Stimulated activated effector memory CD8-positive, alpha-beta T cell treated with anti-CD3 and anti-CD28 coated beads, Interleukin-12 subunit alpha, Interleukin-12 subunit beta, amount 100 ng/mL, for 72 hours (primary cell): ENCODE measurements at places on chromosomes 12 and 14.

DNA sequence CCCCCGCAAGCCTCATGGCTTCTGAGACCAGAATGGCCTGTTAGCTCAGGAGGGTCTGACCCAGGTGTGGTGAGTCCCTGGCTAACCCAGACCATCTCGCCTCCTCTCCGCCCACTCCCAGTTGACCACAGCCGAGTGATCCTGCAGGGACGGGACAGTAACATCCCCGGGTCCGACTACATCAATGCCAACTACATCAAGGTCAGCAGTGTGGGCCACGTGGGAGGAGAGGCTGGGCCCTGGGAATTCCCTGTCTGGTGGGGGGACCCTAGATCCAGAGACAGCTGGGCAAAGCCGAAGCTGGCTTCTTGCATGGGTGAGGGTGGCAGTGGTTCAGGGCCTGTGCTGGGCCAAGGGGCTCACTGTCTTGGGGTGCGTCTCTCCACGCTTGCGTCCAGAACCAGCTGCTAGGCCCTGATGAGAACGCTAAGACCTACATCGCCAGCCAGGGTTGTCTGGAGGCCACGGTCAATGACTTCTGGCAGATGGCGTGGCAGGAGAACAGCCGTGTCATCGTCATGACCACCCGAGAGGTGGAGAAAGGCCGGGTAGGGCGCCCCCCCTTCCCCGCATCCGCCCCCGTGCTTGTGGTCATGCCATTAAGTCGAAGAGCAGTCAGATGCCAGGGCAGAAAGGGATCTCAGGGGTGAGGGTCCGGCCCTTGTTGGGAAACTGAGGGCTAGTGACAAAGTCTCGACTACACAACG is 5.0 kb downstream of the PTPN6 start:
- peak; percentile 69 for DNase-seq

DNA sequence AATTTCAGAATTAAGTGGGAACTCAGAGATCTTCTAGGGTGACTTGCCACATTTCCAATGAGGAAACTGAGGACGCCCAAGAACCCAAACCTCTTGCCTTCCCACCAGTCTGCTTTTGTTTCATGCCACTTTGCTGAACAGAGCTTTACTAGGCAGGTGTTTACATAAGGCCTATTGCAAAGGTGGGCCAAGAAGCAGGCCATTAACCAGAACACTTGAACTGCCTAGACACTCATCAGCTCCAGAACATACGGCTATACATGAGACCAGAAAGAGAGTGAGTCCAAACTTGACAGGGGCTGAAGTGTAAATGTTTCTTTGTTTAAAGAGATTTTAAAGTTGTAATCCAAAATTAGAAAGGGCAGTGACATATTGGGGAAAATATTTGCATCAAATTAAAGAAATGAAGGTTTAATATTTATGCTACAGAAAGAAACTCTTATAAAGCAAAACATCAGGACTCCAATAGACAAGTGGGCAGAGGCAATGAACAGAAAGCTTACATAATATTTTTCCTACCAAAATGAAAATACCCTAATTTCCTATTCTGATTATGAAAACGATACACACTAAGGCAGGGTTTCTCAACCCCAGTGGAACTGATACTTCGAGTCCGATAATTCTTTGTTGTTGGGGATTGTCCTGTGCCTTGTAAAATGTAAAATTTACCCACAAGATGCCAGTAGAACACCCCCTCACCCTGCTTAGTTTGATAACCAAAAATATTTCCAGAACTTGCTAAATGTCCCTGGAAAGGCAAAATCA is 11.7 kb downstream of the BATF start:
- DNase-seq, result no peak

- no peak for DNase-seq
Measured at GRCh38 chr14:96989306-96989705, 192.1 kb downstream of the VRK1 start.

DNA sequence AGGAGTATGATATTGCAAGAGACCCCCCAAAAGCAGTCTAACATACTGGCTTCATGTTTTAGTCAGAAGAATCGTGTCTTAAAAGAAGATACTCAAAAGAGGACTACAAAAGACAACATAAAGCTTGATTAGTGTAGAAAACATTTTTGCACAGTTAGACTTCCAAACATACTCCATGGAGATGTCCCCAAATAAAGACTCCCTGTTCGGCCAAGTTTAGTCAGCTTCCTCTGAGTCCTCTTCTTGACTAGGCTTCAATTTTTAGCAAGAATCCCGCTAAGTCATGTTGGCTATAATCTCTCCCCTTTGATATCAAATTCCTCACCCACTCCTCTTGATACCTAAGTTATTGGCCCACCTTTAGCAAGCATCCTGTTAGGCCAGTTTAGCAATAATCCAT is 298.0 kb downstream of the RMST start:
- DNase-seq, result no peak

DNA sequence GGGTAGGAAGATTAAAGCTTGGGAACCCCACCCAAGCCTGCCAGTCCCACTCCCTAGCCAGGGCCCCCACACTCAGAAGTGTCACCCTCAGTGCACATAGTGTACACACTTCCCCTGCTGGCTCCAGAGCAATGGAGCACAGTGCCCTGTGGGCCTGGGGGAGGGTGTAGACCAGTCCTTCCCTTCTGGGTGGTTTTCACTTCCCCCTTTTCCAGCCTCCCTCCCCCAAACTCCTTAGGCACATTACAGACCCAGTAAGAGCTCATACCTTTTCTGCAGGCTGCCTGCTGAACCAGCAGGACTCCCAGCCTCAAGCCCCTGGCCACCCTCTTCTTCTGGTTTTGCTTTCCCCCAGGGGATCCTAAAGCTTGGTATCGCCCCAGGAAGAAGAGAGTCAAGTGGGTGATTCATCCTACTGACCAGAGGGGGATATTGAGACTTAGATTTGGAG is at the start of gene ZNF385A:
Gene ZNF385A, minus strand, starts transcription at position 143 of the 451 bp plus-strand sequence. CDS start 219 bp downstream, outside the sequence.
- DNase-seq, result no peak

DNA sequence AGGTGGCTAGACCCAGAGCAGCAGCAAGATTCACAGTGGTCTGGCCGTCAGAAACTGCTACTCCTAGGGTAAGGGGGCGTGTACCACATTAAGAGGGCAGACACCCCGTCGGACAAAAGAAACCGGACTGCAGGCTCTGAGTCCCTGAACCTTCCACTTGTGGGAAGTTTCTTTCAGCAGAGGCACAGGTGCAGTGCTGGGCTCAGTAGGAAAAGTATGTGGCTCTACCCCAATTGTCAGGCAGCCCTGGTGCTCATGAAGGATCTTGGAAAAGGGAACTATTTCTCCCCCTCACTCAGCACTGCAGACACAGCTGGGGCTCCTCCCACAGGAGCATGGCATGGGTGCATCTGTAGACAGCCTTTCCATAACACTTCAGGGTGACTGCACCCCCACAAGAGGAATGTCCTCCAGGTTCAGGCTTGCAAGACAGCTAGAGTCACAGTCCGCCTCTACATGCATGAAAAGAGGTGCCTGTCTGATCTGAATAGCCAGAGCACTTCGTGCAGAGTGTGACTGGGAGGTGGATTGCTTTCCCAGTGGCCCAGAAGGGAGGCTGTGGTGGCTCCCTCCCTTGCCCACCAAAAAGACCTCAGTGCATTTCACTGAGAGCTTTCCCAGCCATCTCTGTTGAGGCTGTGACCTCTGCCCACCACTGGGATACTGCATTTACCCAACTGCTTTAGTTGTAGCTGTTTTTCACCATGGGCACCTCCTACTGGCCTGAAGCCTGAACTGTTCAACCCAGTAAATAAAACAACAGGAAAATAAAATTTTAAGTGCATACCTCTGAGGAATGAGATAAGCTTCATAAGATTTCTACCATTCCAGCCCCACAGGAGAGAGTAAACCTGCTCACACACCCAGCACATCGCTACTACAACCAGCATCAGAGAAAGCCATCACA is 14.2 kb downstream of the CEP128 start:
- no peak for DNase-seq

GRCh38 chr12:42298887-42299286 is 27.0 kb downstream of the ZCRB1 start:
- DNase-seq, result no peak

DNA sequence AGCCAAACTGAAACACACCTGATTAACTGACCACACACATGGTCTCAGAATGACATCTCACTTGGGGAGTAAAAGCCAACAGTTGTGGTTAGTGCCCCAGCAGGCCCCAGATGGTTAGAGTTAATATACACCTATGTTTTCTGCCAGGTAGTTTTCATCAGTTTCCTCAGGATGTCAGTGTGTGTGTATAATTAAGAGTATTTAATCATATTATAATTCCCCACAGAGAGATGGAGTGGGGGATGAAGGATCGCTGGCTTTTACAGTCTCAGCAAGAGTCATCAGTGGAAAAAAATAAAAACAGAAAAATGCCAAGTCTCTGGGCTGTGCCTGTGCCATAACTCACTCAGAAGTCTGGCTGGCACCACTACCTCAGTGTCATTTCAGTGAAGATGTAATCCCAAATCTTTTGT is 412.5 kb downstream of the ZFP36L1 start:
- no peak for DNase-seq

DNA sequence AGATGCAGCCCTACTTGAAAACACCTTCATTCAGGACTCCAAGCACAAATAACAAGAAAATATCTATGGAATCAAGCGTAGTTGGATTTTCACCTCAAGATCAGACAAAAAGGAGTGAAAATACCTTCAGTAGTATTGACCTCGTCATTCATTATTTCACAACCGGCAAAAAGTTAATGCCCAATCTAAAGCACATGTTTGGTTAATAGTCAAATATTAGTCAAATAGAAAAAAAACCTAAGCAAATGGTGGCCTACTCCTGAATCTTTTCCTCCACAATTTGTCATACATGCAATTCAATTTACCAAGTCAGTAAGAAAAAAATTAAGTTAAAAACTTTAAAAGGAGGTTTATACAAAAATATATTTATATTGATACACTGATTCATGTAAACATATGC is 50.0 kb downstream of the SLC38A4 start:
- no peak for DNase-seq

GRCh38 chr12:108933949-108934348 is 54.1 kb downstream of the DAO start:
- DNase-seq, result no peak

DNA sequence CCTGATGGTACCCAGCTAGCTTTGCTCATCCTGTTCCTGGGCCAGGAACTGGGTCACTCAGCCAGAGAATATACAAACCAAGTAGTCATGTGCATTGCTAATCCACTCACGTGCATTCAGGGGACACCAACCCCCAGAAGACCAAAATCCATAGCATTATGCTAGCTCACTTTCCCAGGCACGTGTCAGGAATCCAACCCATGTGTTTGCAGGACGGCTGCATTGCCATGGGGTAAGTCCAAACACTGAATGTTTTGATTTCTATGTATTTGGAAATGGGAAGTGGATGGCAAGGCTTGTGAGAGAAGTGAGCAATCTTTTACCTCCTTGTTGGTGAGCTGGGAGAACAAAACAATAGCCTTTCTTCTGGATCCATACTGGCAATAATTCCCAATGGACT is 87.1 kb upstream of the FOXN3 start:
- no peak for DNase-seq

GRCh38 chr14:100621806-100622205 is 34.6 kb upstream of the BEGAIN start:
- no peak for DNase-seq

DNA sequence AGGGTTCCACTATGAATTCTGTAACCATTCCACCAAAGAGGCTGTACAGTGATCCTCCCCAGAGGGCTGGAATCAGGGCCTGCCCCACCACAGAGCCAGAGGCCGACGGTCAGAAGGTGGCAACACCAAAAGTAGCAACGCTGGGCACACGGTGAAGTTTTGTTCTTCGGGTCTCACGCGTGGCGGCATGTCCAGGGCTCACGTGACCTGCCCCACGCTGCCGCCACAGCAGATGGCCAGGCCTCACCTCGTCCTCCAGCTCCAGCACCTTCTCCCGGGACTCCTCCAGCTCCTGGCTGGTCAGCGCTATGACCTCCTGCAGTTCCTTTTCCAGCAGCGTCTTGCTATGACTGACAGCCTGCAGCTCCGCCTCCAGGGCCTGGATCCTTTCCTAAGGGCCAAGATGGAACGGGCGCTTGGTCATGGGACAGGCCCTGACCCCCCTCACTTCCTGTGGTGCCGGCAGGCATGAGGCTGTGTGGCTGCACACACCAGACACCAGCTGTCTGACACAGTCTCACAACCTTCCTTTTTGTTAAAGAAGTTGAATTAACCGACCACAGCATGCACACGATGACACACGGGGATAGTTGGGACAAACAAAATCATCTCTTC is 22.4 kb upstream of the ANKLE2 start:
- no peak for DNase-seq

GRCh38 chr14:82113007-82113406 is 579.4 kb upstream of the SEL1L start:
- DNase-seq, result no peak

- no peak for DNase-seq
Measured at GRCh38 chr12:39975374-39975918, 130.4 kb downstream of the SLC2A13 start.

- no peak for DNase-seq
Measured at GRCh38 chr14:82604819-82605218, 1071.2 kb upstream of the SEL1L start.

DNA sequence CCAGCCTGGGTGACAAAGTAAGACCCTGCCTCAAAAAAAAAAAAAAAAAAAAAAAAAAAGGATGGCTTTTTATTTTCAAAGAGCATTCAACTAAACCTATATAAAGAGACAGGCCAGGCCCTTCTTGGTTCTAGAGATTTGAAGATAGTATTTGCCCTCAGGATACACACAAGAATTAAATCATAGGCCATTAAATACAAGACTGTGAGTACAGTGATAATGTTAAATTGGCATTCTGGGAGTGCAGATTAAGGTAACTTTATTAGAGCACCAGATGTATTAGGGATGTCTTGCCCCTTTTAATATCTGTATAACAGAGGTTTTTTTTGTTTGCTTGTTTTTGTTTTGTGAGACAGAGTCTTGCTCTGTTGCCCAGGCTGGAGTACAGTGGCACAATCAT is 61.3 kb downstream of the ATF7IP start:
- no peak for DNase-seq

DNA sequence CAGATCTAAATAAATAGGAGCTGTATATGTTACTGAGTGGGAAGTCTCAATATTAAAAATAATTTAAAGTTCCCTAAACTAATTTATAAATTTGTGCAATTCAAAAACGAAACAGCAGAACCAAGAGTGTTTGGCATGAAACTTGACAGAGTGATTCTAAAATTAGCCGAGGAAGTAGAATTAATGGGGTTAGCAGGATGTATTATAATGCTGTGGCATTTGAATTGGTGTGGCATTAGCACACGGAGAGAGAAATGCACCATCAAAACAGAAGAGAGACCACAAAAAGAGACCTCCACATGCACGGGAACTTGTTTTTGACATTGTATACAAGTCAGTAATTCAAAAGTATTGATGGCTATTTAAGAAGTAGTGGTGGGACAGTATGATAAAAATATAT is 366.0 kb upstream of the RGS6 start:
- no peak for DNase-seq

DNA sequence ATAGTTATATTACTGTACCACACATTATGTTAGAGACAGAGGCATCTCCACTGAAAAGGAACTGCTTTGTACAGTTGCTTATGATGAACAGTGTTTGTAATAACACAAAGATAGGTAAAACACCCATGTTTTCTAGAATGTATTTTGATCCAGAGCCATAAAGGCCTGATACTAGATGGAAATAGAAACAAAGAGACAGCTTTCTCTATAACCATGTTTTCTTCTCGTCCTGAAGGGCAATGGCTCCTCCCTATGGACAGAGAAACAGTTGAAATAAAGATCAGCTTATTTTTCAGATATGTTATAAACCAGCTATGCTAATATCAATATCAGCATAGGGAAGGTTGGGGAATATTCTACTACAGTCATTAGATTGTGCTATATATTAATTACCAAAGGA is 109.2 kb downstream of the ATXN7L3B start:
- no peak for DNase-seq
